Astrocyte (in vitro differentiated cells and primary cell): ENCODE measurements at places on chromosomes 1 and 21. TPM values are rescaled to one million over a fixed set of nuclear protein-coding genes. Genes with fewer than 3 reads are reported as not detected.

DNA sequence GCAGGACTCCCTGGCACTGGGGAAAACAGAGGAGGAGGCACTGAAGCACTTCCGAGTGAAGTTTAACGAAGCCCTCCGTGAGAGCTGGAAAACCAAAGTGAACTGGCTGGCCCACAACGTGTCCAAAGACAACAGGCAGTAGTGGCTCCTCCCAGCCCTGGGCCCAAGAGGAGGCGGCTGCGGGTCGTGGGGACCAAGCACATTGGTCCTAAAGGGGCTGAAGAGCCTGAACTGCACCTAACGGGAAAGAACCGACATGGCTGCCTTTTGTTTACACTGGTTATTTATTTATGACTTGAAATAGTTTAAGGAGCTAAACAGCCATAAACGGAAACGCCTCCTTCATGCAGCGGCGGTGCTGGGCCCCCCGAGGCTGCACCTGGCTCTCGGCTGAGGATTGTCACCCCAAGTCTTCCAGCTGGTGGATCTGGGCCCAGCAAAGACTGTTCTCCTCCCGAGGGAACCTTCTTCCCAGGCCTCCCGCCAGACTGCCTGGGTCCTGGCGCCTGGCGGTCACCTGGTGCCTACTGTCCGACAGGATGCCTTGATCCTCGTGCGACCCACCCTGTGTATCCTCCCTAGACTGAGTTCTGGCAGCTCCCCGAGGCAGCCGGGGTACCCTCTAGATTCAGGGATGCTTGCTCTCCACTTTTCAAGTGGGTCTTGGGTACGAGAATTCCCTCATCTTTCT, 75.5 kb downstream of the PIK3CD start:
- H3K36me3 ChIP-seq = peaks cover 42% of the 10 kb centered on the region
- no peaks in the 10 kb centered on the region for H3K27me3 ChIP-seq
- DNase-seq = no peak
- no peak overlapping the region for H3K4me3 ChIP-seq

- H3K36me3 ChIP-seq = no peaks in the 10 kb centered on the region
- no peak for DNase-seq
- H3K4me1 ChIP-seq = no peaks in the 10 kb centered on the region
- no peaks in the 10 kb centered on the region for H3K27me3 ChIP-seq
- H3K4me3 ChIP-seq = no peak overlapping the region
- no peak overlapping the region for H3K27ac ChIP-seq
These were observed 22.2 kb downstream of the SGIP1 start for GRCh38 chr1:66556161-66556611.

GRCh38 chr1:53687901-53688300, 51.1 kb downstream of the GLIS1 start:
- peak overlapping the region; percentile 25 for H3K4me3 ChIP-seq
- no peaks in the 10 kb centered on the region for H3K36me3 ChIP-seq
- no peak for DNase-seq
- no peaks in the 10 kb centered on the region for H3K27me3 ChIP-seq
- peaks cover 53% of the 10 kb centered on the region for H3K4me1 ChIP-seq

DNA sequence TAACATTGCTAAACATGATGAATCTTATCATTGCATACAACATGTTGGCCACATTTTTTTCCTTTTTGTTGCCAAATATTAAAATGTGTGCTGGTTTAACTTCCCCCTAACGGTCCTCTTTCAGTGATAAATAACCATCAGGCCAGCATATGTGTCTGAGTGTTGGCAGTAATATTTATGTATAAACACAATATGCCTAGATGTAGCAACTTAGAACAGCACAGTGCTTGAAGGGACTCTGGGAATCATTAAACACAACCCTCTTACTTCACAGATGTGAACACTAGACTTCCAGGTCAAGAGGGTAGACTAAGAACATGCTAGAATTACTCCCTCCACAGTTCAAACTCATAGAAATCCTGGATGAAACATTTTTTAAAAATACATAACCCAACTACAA, 581.8 kb downstream of the PLPP3 start:
- no peak overlapping the region for H3K27ac ChIP-seq
- no peaks in the 10 kb centered on the region for H3K36me3 ChIP-seq

Gene MFAP2
- 121 and 132 TPM in 2 replicates for total RNA-seq

Gene NEK2
- total RNA-seq = 1.4 and 1.6 TPM in 2 replicates

Gene C1orf115
- 1.1 and 1.8 TPM in 2 replicates for total RNA-seq

Gene KCNH1
- 15.5 and 18.7 TPM in 2 replicates for total RNA-seq
